ENCODE measurements at places on chromosomes 16 and 17.

- DNase-seq, result peak; percentile 29
These were observed at the start of gene PRKCB for GRCh38 chr16:23835390-23836077. Gene PRKCB, plus strand, starts transcription at chr16:23835983.

GRCh38 chr17:21094298-21094704 is 32.5 kb upstream of the DHRS7B start:
- DNase-seq, result no peak

DNA sequence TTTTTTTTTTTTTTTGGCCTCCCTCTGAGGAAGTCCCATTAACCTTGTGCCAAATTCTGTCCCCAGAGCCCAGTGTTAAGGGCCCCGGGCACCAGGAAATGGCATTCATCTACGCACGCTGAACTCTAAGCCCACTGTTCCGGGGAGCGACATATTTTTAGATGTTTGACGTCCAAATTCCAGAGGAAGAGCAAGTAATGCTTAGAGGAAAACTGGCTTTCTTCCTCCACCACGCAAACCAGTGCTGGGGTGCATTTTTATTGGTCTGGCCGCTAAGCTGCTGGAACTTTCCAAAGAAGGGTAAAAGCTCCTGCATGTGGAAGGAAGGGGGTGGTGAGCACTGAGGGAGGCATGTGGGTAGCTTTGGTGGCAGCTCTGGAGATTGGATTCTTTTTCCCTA is 8.3 kb downstream of the WFDC1 start:
- no peak for DNase-seq

DNA sequence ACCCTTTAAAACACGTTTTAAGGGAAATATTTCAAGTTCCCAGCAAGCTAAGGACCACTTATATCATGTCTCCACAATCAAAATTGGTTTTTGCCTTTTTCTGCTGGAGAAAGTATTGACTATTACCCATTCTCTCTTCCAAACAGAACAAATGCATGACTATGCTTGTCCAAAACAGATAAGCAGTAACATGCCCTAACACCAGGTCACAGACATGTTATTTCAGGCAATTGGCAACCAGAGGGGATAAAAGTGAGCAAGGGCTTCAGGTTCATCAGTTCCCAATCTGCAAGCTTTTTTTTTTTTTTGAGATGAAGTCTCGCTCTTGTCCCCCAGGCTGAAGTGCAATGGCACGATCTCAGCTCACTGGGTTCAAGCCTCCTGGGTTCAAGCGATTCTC is 15.0 kb downstream of the SKA2 start:
- DNase-seq, result no peak

DNA sequence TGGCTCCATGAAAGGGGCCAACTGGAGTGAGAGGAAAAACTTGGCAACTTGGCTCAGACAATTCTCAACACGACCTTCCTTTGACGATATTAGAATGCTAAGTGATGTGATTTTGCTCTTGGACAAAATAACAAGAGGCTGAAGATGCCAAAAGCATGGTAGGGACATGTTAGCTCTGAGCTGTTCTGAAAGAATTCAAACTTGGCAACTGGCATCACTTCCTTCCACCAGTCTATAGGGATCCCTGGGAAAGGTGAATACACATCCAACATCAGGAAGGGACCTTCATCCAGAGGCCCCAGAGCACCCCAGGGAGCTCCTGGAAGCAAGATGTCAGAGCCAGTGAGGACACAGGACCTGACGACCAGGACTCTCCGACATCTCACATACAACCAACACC is 4.3 kb downstream of the KRT37 start:
- DNase-seq, result no peak

DNA sequence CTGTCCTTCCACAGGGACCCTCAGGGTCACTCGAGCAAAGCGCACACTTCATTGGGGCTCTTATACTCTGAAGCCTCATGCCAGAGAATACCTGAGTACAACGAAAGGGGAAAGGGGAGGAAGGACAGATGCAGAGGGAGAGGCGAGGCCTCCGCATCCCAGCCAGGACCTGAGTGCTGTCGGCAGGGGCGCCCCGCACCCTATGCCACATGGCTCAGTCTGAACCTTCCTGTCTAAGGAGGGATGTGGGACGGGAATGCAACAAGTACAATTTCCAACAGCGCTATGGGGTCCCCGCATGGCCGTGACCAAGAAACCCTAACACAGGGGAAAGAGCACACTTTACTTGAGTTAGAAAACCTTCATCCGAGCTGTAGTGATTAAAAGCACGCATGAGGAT is 39.8 kb upstream of the FAAP100 start:
- no peak for DNase-seq

- no peak for DNase-seq
These were observed 54.5 kb downstream of the MYO18A start for GRCh38 chr17:29125651-29126050.

GRCh38 chr17:61456688-61457225 is 4.5 kb downstream of the TBX4 start:
- DNase-seq, result no peak

DNA sequence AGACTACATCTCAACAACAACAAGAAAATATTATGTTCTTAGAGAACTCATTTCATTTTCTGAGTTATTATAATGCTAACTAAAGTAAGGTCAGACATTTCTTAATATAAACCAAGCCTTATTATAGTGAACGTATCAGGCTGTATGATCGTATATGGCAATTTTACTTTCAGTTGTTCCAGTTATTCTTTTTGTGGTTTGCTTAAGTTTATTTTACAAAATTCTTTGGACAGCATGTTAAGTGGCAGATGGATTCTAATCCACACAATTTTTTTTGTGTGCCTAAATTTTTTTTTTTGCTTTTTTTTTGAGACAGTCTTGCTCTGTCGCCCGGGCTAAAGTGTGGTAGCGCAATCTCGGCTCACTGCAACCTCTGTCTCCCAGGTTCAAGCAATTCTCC is 59.0 kb downstream of the VMP1 start:
- DNase-seq, result no peak

- DNase-seq, result peak; percentile 99
These were observed 46.7 kb downstream of the C17orf67 start for GRCh38 chr17:56786989-56787482.

DNA sequence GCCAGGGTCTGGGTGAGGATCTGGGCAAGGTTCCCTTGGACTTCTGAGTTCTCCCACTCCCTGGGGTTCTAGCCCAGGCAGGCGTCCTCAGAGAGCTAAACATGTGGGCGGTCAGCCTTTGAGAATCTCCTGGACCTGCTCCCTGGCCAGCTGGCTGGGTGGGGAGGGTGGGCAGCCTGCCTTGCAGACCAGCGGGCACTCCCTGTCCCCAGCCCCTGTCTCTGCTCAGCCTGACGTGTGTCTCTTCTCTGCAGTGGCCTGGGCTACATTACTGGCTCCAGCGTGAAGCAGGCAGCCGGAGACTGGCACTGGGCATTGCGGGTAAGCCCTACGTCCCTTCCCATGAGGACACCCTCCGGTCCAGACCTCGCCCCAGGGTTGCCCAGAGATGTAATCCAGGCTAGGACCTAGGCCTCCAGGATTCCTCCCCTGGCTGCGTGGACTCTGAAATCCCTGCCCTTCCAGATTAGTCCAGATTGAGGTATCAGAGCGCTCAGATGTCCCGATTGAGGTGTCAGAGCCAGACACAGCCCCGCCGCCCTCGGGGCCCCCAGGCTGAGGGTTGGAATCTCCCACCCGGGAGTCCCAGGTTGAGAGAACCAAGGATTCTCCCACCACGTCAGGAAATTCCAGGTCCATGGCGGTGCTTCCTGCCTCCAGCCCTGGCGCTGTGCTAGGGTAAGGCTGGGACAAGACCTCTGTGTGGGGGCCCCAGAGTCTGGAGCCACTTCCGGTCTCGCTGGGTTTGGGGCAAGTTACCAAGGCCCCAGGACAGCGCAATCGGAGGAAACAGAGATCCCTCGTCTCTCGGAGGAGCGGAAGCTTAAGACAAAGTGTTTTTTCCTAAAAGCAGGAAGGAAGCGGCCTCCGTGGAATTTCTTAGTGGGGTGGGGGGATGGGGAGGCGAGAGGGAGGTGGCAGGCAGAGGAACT is 24.1 kb downstream of the MYBBP1A start:
- DNase-seq, result no peak

DNA sequence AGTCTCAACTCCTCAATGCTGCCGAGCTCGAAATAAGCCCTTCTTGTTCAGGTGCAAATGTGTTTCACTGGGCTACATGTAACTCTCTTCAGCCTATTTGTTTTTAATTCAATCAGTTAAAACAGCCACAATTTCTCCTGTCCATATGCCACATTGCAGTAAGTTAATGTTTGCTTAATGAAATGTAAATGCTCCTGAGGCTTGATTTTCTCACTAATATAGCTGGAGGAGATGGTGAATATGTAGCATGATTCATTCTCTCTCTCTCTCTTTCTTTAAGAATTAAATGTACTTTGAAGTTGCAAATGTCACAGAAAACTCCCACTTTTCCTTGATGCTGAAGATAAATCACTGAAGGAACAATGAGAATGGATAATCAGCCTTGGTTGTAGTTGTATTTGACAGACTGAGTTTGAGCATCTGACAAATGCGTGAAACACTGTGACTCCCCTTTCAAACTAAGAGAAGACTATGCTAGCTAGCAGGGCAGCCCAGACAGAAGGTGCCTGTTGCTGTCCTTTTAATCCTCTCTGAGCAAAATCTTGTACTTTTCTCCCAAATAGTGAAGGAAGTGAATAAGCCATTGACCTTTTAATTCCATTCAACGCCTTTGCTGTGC is 161.8 kb downstream of the ANKFN1 start:
- DNase-seq, result no peak

DNA sequence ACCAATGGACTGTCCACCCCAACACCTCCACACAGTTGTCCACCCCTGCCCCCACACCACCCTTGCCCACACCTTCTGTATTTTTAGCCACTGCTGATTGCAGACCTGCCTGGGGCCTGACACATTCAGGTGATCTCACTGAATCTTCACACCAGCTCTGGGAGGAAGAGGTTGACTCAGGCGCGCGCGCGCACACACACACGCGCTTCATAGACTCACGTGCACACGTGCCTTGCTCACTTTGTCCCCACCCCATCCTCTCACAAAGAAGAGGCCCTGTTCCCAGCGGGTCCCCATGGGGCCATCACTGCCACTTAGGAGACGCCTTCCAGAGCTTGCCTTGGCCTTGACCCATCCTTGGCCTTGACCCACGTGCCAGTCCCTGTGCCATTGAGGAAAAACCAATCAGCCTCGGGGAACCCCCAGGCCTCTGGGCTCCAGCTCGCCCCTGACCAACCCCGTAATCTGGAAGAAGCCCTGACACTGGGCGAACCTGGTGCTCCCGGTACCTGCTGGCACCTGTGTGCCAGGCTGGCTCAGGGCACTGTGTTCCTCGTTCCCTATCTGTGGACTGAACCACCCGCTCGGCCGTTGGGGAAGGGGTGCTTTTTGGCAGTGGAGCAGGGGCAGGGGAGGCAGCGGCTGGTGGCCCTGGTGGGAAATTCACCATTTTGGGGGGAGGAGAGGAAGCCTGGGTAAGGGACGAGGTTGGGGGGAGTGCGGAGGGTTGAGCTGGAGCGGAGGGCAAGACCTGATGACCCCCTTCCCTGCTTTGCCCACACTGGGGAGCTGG is 3.2 kb downstream of the NLGN2 start:
- DNase-seq, result no peak

DNA sequence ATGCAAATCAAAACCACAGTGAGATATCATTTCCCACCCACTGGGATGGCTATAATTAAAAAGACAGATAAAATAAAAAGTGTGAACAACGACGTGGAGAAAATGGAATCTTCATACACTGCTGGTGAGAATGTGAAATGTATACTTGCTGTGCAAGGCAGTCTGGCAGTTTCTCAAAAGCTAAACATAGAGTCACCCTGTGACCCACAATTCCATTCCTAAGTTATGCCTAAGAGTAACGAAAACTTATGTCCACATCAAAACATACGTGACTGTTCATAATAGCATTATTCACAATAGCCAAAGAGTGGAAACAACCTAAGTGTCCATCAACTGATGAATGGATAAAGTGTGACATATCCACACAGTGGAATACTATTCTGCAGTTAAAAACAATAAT is 38.1 kb upstream of the VPS4A start:
- no peak for DNase-seq

GRCh38 chr16:77300256-77300655 is 101.0 kb downstream of the SYCE1L start:
- DNase-seq, result no peak

- DNase-seq, result no peak
These were observed 114.1 kb downstream of the SPAG9 start for GRCh38 chr17:51006601-51007000.

GRCh38 chr17:494601-495265 is 142.1 kb upstream of the RPH3AL start:
- no peak for DNase-seq

GRCh38 chr17:66364990-66365490 is 62.6 kb downstream of the PRKCA start:
- no peak for DNase-seq

DNA sequence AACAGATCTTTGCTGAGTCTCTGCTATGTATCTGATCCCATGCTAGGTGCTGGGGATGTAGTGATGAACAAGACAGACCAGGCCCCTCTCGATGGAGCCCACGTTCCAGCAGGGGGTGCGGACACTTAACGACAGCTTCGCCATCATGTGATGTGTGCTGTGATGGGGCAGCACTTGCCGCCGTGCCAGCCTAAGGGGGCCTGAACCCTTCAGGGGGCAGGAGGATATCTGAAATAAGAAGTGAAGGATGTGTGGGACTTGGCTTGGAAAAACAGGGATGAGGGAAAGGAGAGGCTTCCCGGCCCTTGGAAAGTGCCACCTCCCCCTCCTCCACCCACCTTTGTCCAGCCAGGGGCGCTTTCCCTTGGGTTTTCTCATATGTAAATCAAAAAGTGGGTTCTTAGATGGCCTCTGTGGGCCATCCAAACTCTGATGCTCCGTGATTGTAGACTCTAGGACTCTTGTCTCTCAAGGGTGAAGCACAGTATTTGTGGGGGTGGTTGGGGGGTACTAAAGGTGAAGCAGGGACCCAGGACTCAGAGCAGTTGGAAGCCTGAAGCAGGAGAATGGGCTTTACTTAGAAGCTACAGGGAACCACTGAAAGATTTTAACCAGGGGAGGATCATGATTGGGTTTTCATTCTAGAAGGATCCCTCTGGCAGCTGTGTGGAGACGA is 4.0 kb upstream of the DLX3 start:
- DNase-seq, result no peak

DNA sequence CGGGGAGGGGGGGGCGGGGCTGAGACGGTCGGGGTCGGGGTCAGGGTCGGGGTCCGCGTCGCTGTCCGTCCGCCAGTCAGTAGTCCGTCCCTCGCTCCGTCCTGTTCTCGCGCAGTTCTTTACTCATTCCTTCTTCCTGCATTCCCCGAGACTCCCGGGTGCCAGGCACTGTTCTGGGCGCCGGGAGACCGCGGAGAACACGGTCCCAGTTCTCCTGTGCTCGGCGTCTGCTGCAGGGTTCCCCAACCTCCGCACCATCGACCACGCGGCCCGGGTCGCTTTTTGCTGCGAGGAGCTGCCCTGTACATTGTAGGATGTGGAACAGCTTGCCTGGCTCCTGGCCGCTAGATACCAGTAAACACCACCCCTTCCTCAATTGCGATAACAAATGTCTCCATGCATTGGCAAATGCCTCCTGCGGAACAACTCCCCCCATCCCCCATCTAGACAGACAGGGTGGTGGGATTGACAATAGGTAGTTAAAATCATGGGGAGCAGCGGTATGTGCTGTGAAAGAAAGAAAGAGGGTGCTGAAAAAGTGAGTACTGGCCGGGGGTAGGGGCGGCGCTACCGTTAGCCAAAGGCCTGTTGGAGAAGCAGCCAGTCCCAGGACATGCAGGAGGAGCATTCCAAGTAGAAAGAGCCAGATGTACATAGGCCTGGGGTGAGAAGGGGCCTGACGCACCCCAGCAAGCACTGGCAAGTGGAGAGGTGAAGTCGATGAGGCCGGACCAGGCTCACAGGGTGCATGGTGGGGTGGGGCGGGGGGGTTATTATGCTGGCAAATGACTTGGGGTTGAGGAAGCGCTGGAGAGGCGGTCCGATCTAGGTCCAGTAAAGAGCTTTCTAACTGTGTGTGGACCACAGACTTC is 631 bp downstream of the TRAF7 start:
- DNase-seq, result no peak

Data from SIG-M5 (cell line).